Neuronal stem cell (in vitro differentiated cells): ENCODE measurements at places on chromosomes 1 and 21.

GRCh38 chr1:184827600-184828368 lies 73.1 kb upstream of the EDEM3 start:
- DNase-seq = no peak
- H3K36me3 ChIP-seq = no peaks in the 10 kb centered on the region
- peaks cover 5% of the 10 kb centered on the region for H3K4me1 ChIP-seq

DNA sequence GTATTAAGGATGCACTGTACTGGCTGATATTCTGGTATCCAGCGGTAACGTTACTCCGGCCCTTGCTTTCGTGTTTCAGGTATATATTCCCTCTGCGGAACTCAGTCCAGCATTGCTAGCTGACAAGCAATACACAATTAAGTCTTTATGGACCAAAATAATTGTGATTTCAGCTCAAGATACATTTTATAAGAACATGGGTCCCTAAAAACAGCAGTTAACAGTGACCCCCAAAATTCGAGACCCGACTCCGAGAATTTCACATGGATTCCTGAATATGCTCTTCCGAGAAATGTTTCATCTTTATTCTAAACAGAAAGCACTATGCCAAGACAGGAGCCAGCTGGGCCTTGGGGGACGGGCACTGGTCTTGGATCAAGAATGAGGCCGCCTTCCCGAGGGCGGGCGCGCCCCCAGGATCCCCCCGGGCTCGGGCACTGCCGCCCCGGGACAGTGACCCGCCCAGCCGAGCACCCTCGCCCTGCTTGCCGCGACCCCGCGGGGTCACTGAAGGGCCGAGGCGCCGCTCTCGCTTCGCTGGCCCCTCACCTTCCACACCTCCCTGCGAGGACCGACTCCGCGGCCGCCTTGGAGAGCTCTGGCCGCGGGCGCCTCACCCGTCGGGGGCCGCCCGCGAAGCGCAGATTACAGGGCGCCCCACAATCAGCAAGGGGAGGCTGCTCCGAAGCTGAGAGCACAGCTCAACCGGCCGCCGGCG lies 610 bp downstream of the SCYL3 start:
- peak overlapping the region; percentile 33 for H3K27ac ChIP-seq
- H3K4me1 ChIP-seq = no peaks in the 10 kb centered on the region
- no peak for DNase-seq
- H3K36me3 ChIP-seq = peaks cover 1% of the 10 kb centered on the region
- H3K4me3 ChIP-seq = peak overlapping the region; percentile 67
- peaks cover 24% of the 10 kb centered on the region for H3K27me3 ChIP-seq

- H3K27me3 ChIP-seq = no peaks in the 10 kb centered on the region
- no peak overlapping the region for H3K4me3 ChIP-seq
- H3K27ac ChIP-seq = no peak overlapping the region
- no peak for DNase-seq
Measured at GRCh38 chr1:18302788-18303413, 177.8 kb upstream of the KLHDC7A start.

DNA sequence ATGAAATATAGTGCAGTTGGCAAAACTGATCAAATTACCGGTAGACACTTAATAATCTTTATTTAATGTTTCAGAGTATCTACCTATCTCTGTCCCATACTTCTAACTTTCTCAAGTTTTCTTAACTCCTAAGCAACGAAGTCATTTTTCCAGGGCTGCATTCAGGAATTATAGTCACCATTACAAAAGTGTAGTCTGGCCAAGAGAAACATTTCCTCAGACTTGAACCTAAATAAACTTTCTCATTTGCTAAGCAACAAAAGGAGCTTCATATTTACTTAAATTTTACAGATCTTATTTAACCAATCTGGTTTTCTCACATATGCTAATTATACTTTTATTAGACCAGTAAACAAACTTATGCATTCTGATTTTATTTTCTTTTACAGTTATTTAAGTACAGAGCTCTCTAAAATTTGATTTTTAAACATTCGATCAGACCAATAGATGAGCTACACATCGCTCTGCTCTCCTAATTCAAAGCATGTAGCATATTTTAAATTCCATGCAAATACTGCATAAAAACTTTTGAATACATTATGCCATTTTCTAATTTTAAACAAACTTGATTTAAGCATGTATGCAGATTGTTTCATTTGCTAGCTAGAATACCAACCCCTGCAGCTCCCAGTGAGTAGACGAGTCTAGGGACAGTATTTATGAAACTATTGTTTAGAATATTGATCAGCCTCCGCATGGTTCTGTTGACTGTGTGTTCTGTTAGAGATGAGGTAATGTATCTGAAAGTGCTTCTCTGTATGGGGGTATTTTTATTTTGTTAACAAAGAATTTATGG lies 201.4 kb downstream of the CHRM3 start:
- H3K27ac ChIP-seq = no peak overlapping the region
- no peaks in the 10 kb centered on the region for H3K36me3 ChIP-seq
- DNase-seq = no peak
- H3K4me3 ChIP-seq = no peak overlapping the region

DNA sequence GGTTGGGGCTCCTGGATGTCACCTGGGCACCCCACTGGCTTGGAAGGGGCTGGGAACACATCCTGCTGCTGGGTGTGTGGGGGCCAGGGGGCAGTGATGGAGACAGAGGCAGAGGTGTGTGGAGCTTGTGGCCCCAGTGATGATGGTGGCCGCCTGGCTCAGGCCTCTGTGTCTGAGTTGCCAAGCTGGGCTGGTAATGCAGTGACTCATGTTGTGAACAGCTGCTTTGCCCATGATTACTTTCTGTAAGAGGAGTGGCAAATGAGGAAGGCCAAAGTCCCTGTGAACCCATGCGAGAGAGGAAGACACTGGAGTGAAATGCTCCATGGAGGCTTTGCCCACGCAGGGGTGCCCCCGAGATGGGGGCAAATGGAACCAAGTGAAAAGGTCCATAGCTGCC lies 86.8 kb downstream of the KCNJ6 start:
- H3K27me3 ChIP-seq = no peaks in the 10 kb centered on the region
- peaks cover 2% of the 10 kb centered on the region for H3K4me1 ChIP-seq
- DNase-seq = no peak

DNA sequence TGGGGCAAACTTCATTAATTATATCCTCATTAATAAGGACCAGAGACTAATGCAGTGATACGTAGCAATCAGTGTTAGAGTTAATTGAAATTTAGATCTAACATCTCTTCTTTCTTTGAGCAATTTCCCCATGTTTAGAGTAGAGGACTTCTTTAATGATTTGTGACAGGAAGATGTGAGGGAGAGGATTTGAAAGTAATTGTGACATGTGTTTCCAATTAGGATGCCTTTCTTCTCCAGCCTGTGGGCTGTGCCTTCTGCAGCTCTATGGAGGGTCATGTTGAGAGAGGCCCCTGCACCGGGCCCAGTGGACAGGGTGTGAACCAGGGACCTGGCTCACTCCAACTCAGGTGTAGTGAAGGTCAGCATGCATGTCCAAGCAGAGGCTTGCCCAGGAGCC lies 103.0 kb downstream of the GREM2 start:
- no peaks in the 10 kb centered on the region for H3K4me1 ChIP-seq
- H3K27me3 ChIP-seq = no peaks in the 10 kb centered on the region
- H3K27ac ChIP-seq = no peak overlapping the region
- no peak for DNase-seq

- H3K27me3 ChIP-seq = no peaks in the 10 kb centered on the region
- no peaks in the 10 kb centered on the region for H3K4me1 ChIP-seq
- DNase-seq = no peak
- peaks cover 2% of the 10 kb centered on the region for H3K36me3 ChIP-seq
- H3K4me3 ChIP-seq = no peak overlapping the region
- H3K27ac ChIP-seq = no peak overlapping the region
Measured at GRCh38 chr1:181737056-181737455, 253.7 kb downstream of the CACNA1E start.

DNA sequence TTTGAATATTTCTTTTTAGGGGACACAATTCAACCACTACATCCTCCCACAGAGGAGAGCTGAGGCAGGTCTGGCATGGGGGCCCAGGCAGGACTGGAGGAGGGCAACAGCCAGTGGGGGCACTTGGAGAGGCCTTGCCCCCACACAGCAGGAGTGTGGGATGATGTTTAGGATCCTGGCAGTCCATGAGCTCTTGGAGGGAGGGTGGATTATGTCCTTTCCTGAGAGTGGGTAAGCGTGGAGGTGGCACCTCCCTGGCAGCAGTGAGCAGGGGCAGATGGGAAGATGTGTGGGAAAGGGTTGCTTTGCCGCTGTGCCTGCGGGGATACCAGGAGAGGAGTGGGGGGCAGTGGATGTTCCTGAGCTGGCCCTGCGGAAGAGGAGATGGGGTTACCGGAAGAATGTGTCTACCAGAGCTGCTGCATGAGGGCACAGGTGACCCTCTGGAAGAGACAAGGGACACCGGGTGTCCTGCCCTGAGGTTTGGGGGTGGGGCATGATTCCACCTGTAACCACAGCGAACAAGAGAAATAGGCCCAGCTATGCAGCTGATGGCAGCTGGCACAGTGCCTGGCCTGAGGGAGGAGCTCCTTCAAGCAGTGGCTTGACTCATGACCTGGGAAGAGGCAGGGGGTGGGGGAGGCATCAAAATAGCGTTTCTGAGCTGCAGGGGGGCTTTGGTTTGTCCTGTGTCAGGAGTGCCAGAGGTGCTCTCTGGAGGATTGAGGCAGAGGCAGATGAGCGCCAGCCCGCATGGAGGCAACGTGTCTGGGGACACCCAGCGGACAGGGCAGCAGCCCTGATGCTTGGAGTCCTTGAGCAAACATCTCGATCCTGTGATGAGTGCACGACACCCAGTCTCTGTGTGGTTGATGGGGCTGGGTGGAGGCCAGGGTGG lies 123.9 kb upstream of the TMPRSS2 start:
- DNase-seq = no peak
- no peak overlapping the region for H3K27ac ChIP-seq
- H3K27me3 ChIP-seq = no peaks in the 10 kb centered on the region
